ENCODE measurements at places on chromosomes 6 and 20.

DNA sequence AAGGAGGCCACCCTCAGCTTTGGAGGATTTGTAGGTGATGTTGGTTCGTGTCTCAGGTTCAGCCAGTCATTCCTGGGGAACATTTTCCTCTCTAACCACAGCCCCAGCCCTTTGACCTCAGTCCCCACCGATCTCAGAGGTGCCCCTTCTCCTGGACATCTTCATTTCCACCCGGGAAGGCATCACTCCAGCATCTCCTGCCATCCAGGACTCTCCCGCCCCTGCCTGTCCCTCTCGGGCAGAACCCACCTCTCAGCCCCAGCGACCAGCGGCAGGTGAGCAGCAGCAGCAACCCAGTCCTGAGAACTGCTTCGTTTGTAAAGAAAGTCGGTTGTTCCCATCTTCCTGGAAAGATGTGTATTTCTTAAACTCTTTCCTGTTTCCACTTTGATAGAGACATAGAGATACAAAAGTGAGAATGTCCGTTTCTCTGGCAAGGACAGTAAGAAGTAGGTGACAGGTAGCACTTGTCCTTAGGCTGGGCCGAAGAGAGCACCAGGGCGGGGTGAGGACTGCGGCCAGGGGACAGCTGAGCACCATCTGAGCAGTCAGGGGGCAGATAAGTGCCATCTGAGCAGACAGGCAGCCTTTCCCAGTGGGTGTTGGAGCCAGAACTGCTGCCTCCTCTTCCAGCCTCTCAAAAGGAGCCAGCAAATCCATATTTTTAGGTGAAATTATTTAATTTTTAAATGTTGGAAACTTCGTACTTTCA is 142.2 kb downstream of the CDH4 start:
- DNase-seq: no peak

- no peak for DNase-seq
Measured at GRCh38 chr6:46419576-46420002, 71.7 kb downstream of the RCAN2 start.

- no peak for DNase-seq
Measured at GRCh38 chr20:57656252-57656820, 36.1 kb upstream of the ZBP1 start.

- no peak for DNase-seq
Measured at GRCh38 chr6:3795836-3796718, 44.6 kb upstream of the PXDC1 start.

GRCh38 chr20:61900011-61900944 is 165.4 kb downstream of the TAF4 start:
- no peak for DNase-seq

DNA sequence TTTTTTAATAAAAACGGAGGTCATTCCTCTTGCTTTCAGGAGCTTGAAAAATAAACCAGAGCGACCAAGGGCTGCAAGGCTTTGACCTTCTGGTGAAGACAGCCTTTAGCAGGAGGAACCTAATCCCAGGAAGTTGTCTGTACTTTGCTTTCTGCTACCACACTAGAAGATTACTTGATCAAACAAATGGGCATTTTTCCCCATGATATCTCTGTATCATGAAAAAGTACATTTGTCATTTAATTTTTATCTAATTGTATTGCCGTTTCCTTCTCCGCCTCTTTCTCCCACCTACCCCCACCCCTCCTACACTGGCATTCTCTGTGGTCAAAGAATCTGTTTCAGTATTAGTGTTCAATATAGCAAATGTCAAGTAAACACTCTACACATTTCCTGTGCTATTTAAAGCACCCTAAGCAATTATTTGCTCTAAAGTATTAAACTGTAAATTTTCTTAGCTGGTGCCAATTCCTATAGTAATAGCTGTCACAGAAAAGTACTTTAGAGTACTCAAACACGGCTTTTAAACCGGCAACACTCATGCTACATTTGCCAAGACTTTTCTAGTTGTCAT is 29.7 kb downstream of the ATXN1 start:
- no peak for DNase-seq

GRCh38 chr6:144710207-144710606 is 425.1 kb downstream of the UTRN start:
- no peak for DNase-seq

DNA sequence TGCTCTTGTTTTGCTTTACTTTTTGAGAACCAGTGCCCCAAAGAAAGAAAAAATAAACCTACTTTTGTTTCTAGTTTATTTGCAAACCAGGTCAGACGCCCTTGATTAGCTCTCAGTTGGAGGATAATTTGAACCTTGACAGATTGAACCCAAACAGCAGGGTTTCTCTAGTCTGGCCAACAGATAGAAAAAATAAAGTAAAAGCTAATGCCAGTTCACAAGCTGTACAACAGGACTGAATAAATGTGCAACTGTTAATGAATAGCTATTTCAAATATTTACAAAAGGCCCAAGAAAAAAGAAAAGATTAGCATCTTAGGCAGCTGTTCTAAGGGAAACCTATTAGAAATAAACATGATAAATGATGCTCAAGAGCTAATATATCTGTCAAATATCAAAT is 331.8 kb downstream of the CDKAL1 start:
- DNase-seq: no peak

DNA sequence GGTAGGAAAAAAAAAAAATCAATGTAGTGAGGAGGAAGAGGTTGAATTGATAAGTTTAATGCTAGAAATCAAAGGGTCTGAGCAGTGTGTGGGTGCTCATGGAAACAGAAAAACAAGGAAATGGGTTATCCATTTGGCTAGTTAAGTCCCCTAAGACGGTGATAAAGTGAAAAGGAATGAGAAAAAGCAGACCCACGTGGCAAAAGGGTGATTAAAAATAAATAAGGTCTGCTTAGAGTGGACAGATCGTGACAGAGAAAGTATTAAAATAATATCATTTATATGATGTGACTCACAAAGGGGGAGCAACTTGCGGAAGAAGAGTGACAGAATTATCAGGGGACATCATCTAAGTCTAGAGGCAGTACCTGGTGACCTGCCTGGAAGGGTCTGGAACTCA is 251.7 kb upstream of the THEMIS start:
- DNase-seq: no peak

GRCh38 chr6:15475261-15475660 is 187.6 kb downstream of the DTNBP1 start:
- DNase-seq: no peak

GRCh38 chr6:40759264-40759663 is 172.1 kb upstream of the LRFN2 start:
- no peak for DNase-seq

GRCh38 chr6:2492686-2493523 is 247.5 kb upstream of the GMDS start:
- DNase-seq: no peak

DNA sequence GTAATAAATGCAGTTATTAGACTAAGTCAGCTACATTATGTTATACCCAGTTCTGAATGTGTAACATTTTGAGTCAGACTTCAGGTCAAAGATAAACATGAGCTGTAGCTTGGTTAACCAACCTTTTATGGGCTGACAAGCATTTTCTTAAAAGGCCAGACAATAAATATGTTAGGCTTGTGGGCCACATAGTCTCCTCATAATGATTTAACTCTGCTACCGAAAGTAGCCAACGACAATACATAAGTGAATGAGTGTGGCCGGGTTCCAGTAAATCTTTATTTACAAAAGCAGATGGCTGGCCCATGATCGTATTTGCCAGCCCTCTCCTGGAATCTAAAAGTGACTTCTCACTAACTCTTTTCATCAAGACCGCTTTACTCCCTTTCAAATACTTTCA is 49.9 kb downstream of the ATG5 start:
- DNase-seq: no peak

GRCh38 chr20:57774111-57774880 is 64.5 kb upstream of the PMEPA1 start:
- no peak for DNase-seq

DNA sequence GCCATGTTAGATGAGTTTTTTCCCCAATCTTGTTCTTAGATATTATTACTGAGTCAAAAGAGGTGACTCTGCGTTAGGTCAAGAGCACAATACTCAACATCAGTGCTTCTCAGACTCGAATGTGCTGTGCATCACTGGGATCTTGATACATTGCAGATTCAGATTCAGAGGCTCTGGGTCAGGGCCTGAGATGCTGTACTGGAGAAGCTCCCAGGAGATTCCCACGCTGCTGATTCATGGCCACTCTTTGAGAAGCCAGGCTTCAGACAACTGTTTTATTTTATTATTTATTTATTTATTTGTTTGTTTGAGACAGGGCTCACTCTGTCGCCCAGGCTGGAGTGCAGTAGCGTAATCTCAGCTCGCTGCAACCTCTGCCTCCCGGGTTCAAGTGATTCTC is 41.4 kb upstream of the ARID1B start:
- DNase-seq: no peak

- DNase-seq: no peak
Measured at GRCh38 chr20:21344206-21344900, 41.2 kb downstream of the XRN2 start.

DNA sequence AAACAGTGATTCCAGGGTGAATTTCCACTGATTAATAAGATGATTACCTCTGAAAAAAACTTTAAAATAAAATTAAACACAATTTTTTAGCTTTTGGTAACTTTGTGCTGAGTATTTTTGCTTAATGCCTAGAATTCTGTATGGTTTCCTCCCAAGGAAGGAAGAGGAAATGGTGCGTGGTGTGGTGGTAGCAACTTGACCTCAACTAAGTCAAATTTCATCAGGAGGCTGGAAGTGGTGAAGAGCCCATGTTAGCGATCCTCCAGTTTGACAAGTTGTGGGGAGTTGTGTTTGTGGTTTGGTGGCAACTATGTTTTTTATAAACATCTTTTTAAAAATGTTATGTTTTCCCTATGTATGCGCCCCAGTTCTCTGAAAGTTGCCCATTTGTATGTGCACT is 5.0 kb upstream of the RTF2 start:
- DNase-seq: no peak

- DNase-seq: no peak
Measured at GRCh38 chr6:135701426-135701825, 150.1 kb upstream of the PDE7B start.

DNA sequence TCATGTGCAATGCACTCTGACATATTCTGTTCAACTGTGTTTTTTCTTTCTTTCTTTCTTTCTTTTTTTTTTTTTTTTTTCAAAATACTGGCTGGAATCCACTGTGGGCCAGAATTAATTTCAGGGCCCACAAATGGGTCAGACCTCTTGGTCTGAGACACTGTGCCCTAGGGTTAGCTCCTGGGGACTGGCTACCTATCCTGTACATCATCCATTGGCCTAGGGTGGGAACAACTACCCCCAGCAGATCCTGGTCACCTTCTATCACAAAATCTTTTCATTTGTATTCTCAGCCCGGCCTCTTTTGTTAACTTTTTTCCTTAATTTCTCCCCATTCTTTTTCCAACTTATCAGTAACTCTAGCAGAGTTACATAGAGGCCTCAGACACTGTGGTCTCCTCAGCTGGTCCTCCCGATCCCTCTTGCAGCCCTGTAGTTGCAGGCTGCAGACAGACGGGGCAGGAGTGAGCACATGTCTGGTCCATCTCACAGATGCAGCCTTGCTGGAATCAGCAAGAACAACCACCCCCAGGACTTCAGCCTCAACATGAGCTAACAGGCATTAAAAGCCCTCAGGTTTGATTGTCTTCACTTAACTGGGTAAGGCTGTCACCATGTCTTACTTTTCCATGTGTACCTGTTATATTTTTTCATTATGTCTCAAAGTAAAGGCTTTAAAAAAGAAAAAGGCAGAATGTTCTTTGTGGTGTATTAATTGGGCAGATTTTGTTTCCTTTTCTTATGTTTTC is 41.3 kb downstream of the TXLNB start:
- no peak for DNase-seq

DNA sequence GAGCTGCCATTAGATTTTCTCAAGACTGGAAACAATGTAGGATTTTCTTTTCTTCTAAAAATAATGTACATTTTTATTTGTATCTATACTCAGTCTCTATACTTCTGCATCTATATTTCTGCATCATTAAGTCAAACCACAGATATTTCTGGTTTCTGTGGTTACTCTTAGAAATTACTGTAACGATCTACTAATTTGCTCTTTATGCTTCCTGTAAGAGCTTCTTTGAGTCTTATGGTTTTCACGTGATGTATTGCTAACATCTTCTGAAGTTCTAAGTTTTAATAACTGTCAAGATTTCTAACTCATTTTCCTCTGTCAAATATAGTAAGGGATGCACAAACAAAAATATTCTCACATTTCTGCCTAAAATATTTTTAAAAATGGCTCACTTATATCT is 1144.5 kb downstream of the HACE1 start:
- no peak for DNase-seq

GRCh38 chr6:83536647-83537589 is 24.6 kb downstream of the PRSS35 start:
- no peak for DNase-seq

- no peak for DNase-seq
Measured at GRCh38 chr20:60428651-60429050, 470.4 kb downstream of the CDH26 start.

- DNase-seq: no peak
Measured at GRCh38 chr20:57837208-57838035, 127.6 kb upstream of the PMEPA1 start.

Data from stimulated activated CD8-positive, alpha-beta memory T cell treated with anti-CD3 and anti-CD28 coated beads, Interleukin-4, amount 100 ng/mL, for 1 hour (primary cell).